NK-92 treated with Interleukin-12 subunit alpha and Interleukin-12 subunit beta, amount 100 ng/mL, for 24 hours (cell line): ENCODE measurements at places on chromosomes 16 and 17.

DNA sequence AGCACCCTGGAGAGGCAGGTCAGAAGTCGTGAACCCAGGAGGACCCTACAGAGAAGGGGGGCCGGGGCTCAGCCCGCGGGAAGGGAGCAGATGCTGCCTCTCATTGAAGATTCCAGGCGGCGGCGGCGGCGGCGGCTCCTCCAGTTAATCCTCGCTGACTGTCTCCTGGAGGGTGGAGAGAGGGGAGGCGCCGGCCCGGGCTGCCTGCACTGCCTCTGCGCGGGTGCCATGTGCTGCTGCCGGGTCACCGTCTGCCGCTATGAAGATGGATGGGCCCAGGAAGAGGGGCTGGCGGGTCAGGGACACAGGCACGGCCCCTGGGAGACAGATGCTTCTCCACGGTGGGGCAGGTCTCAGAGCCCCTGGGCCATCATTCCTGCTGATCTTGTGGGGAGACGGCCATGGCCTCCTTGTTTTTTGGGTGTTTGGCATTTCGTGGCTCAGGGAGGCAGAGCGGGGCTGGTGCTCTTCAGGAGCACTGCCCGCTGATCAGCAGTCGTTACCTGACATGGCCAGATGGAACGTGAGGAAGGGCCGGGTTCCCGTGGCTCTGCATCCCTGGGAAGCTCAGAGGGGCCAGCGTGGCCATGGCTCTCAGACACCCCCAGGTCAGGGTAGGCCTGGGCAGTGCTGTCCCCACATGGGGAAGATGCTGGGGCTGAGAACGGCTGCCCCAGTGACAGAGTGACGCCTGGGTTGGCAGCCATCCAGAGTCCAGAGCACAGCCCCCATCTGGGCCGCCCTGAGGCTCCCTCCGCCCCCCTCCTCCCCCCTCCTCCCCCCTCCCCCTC, 36.1 kb downstream of the GINS2 start:
- no peak for DNase-seq

- no peak for DNase-seq
These were observed 136.0 kb upstream of the C17orf78 start for GRCh38 chr17:37239690-37240334.

- DNase-seq = no peak
These were observed 49.6 kb downstream of the USP22 start for GRCh38 chr17:20992987-20993862.

- DNase-seq = no peak
These were observed 55.0 kb upstream of the METRNL start for GRCh38 chr17:83024218-83024971.

DNA sequence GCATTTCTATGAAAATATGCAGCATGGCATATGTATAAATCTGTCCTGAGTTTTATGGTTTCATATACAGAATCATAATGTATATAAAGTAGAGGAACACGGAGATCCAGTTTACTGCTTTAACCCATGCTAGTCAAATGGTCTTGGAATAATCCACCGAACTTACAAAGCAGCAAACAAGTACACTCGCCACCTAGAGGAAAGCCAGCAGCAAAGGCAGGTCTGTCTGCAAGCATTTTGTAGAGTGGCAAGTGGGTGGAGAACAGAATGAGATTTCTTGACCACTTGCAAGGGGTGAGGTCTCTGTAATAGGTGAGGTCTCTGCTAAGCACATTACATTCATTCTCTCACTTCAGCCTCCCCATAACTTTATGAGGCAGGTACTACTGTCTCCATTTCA, 308.3 kb downstream of the CA10 start:
- DNase-seq = no peak

DNA sequence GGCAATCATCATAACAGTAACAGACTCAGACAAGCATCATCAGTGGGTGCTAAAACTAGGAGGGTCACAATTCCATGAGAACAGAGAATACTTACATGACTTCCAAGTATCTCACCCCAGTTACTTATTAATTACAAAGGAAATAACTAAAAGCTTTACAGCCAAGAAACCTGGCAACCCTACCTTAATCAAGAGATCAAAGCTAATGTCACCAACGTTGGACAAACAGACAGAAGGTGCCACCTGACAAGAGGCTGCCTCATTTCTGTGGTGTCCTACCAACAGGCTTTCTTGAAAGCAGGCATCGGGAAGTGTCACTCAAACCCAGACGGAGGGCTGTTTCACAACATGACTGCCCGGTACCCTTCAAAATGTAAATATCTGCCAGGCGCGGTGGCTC, 84.6 kb downstream of the RMI2 start:
- DNase-seq = no peak

DNA sequence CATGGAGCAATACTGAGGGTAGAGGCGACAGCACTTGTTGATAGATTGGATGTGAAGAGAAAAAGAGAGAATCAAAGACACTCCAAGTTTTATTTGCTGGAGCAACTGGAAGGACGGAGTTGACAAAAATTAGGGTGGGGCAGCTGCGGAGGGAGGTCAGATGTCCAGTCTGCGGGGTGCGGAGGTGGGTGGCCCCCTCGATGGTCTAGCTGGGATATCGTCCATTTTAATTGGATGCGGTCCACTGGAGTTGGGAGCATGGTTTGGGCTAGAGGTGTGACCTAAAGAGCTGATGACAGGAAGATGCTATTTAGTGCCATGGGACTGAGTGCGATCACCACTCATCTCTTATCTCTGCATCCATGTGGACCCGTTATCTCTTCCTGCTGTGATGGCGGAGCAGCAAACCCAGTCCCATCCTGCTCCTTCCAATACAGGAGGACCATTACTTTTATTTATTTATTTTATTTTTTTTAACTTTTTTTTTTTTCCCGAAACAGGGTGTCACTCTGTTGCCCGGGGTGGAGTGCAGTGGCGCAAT, 48.3 kb upstream of the CBX4 start:
- no peak for DNase-seq
